ENCODE measurements at places on chromosomes 2 and 18.
A peak's percentile ranks its signal among the peaks of the same experiment; 100 is the strongest.

DNA sequence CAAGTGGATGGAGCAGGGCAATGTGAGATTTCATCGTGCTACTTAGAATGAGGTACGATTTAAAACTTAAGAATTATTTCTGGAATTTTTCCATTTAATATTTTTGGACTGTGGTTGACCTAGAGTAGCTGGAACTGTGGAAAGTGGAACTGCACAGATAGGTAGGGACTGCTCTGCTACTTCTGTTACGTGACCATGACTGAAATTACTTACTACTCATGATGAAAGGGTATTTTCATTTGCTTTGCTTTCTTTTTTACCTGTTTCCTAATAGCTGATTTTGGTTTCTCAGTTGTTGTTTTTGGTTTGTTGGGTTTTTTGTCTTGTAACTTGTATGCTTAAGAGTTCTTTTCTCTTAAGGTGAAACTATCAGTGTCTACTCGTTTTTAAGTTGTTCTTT lies 11.4 kb downstream of the UBE2E3 start:
- DNase-seq = no peak

DNA sequence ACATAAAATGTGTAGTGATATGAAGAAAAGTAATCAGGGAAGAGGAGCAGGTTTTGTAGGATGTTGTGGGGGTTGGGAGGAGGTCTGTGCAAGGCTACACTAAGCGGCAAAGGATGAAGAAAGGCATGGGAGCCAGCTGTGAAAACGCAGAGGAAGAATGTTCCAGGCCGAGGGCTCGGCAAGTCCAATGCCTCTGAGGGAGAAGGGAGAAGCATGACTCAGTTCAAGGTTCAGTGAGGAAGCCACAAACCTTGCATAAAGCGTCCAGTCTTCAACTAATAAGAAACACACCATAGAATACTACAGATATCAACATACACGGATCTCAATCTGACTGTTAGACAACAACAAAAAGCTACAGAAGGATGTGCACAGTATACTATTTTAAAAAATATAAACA lies 16.2 kb downstream of the EPB41L3 start:
- no peak for DNase-seq

DNA sequence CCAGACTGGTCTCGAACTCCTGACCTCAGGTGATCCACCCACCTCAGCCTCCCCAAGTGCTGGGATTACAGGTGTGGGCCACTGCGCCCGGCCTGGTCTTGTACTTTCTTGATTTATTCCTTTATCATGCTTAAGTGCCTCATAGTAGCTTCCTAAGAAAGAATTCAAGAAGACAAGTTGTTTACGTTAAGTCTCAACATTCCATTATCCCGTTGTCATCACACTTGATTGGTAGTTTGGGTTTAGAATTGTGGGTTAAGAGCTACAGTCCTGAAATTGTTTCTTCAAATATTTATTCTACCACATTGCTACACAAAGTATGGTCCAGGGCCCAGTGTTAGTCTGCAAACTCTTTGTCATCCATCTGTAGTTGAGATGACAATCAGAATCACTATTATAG lies 194.0 kb downstream of the VWC2L start:
- no peak for DNase-seq

DNA sequence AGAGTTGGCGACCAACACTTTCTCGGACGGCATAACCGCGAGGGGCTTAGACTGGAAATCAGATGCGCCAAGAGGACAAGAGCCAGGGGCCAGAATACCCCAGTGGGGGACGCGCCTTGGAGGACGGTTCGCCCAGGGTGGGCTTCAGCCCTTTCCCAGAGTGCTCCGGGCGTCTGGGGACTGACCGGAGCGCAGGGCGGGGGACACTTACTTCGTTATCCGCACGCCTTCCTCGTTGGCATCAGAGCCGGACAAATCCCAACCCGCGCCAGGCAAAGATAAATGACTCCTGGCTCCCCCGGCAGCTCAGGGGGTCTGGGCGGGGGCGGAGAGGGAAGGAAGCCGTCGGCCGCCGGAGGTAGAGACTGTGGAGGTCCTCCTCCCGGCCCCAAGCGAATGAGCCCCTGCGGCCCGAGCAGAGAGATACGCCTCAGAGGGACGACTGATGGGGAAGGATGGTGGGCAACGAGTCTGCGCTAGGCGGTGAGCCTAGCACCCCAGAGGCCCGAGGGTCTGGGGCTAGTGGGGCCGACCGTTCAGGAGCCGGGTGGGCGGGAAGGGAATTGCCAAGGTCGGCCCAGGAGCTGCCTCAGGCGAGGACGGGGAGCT lies 4.7 kb upstream of the SATB2 start:
- no peak for DNase-seq

GRCh38 chr2:73931531-73932500 lies 5.1 kb downstream of the DGUOK start:
- DNase-seq = no peak

- no peak for DNase-seq
Measured at GRCh38 chr2:205563646-205564045, 118.7 kb upstream of the NRP2 start.

- DNase-seq = peak; percentile 25
Measured at GRCh38 chr18:60684843-60685513, 312.4 kb upstream of the MC4R start.

- DNase-seq = no peak
Measured at GRCh38 chr18:9437672-9438071, 37.6 kb upstream of the RALBP1 start.

GRCh38 chr18:29154758-29155725 lies 978.1 kb upstream of the CDH2 start:
- no peak for DNase-seq

DNA sequence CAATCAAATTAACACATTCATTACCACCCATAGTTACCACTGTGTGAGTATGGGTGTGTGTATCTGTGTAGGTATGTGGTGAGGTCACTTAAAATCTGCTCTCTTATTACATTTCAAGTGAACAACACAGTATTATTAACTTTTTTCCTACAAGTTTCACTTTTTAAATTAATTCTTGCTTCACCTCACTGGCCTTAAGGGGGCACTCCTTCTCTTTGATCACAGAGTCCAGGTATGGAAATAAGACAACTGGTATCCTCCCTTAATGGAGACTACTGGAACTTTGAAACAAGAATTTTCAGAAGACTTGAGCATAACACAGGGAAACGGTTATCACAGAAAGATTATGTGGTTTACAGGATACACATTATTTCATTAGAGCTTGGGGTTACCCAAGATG lies 255.8 kb downstream of the ASXL3 start:
- no peak for DNase-seq

- DNase-seq = peak; percentile 95
Measured at GRCh38 chr2:23381084-23381483, 3.9 kb upstream of the KLHL29 start.

GRCh38 chr18:73087282-73087977 lies 219.6 kb upstream of the NETO1 start:
- DNase-seq = no peak

GRCh38 chr2:197805715-197806633 lies 1.6 kb downstream of the PLCL1 start:
- DNase-seq = no peak

DNA sequence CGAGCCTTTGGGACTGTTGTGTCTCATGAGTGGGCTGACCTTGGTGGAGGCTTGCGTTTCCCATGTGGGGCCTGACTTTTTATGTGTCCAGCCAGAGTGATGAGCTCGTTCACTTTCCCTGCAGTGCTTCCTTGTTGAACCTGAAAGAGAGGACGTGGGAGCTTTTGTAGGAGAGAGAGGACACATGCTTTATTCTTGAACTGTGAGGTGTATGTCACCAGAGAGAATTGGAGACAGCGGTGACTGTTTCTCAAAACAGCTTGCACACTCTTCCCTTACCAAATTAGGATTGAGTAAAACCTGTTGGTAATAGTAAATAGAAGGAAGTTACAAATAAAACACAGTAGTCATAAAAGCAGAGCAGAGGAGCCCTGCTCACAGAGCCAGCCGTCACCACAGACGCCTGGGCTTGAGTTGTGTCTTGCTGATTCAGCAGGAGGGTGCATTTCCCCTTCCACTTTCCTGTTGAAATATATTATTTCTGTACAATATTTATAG lies 60.7 kb downstream of the INPP4A start:
- no peak for DNase-seq

DNA sequence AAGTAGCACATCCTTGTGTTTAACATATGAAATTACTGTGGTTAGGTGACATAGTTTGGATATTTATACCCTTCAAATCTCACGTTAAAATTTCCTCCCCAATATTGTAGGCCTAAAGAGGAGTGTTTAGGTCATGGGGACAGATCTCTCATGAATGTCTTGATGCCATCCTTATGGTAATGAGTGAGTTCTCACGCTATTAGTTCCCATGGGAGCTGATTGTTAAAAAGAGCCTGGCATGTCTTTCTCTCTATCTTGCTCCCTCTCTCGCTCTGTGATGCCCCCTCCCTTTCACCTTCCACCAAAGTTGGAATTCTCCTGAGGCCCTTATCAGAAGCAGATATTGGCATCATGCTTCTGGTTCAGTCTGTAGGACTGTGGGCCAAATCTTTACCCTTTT lies 660.1 kb downstream of the ADCYAP1 start:
- DNase-seq = no peak

- no peak for DNase-seq
Measured at GRCh38 chr2:100105678-100106054, 36.7 kb downstream of the AFF3 start.

DNA sequence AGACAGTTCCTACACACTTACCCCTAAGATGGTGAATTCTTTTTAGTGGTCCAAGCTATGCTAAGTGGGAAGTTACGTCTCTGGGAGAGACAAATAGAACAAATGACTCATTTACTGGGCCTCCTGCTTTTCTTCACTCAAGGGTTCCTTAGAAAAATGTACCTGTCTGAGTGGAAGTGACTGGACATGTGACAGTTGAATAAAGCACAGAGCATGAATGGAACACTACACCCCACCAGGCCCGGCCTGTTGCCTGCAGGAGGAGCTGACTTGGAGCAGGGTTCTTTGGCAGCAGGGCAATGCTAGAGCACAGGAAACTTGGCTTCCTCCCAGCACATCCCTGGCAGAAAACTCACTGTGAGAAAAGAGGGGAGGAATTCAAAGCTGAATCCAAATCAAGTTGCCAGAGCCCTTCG lies 451.0 kb upstream of the SETBP1 start:
- DNase-seq = no peak

DNA sequence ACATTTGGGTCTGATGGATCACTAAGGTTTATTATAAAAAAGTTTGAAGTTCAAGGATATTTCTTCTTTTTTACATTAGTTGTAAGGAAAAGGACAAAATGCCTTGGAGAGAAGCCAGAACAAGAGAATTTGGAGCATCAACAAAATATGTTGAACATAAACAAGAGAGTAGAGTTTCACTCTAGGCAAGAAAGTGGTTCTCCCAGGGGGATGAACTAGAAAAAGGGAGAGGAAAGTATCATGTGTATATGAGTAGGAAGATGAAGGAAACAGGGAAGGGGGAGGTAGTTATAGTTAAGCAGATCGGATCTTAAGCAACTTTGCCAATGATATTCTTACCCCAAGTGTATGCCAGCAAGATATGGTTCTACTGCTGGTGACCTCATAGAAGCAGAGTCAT lies 63.8 kb upstream of the GALNT3 start:
- DNase-seq = no peak

DNA sequence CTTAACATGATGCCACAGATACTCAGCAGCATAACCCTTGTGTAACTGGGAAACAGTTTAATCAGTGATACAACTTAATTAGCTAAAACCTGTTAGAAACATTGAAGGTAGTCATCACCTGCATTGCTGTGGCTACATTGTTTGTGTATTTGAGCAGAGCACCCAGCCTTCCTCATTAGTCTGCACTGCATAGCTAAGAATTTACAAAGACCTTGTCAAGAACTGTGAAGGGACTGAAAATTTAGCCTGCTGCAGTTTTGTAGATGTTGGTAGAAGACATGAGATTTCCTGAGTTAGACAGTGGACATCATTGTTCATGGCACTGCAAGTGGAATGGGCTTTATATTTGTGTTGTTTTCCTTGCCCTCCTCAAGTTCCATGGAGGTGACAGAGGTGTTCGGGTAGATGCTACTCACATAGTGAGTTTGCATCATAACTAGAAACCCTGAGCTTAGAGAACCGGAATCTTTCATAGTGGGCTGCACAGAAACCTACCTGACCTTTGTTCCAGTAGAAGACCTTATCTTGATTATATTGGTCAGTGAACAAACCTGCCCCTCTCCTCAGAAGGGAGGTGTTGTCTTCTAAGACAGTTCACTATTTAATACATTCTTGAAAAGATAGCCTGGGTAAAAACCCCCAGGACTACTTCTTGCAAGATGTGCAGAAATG lies 12.5 kb downstream of the VAPA start:
- no peak for DNase-seq

DNA sequence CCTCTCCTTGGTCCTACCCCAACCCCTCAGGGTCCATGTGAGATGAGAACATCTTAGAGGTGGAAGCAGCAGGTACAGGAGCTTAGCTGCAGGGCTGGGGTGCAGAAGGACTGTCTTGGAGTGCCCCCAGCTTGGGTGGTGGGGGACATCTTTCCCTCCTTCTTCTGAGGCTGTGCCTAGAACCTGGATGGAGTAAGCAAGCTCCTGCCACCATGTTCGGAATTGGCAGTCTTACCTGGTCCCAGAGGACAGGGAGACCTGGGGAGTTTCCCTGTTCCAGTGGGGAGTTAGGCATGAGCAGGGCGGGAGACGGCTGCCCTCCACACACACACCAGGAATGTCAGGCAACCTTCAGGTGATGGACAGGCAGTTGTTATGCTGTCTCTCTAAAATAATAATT lies 131.0 kb upstream of the COPS8 start:
- DNase-seq = no peak

DNA sequence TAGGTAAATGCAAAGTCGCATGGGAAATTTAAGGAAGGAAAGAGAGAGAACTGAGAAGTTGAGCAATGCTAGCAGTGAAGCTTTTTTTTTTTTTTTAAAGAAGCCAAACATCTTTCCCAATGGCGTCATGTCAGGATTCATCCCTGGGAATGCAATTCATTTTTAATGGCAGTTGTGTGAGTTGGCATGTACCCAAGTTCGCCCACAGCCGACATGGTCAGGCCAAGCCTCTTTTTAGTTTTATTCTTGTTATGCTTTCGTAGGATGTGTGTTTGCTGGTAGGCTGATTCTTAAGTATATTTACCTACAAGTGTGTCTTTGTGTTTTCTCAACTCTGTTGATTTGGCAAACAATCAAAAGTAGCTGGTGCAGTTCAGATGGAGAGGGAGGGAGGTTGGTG lies 127.6 kb upstream of the ITGA6 start:
- DNase-seq = no peak

- DNase-seq = no peak
Measured at GRCh38 chr2:181362561-181362960, 94.6 kb upstream of the ITGA4 start.

DNA sequence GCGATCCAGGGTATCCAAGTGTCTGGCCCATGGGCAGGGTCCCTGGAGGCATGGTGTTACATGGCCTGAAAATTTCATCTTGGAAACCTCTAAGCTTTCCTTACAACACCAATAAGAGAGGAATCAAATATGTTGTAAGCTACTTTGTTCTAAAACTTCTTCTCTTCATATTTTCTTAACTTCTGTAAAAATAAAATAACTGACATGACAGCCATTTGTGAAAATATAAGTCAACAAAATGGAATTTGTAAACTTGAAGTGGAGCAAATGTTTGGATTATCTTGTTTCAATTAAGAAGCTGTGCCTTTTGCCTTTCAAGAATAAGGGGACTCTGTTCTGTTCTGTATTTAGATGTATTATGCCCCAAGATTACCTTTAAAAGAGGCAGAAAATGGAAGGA lies 319.7 kb downstream of the LPIN1 start:
- no peak for DNase-seq
